ENCODE measurements at places on chromosomes 4 and X. TPM values are rescaled to one million over a fixed set of nuclear protein-coding genes. Genes with fewer than 3 reads are reported as not detected.

The MID1IP1 gene
- total RNA-seq: 83.3 TPM

The CLGN gene
- 0.10 TPM for total RNA-seq

The RBMXL3 gene
- not detected for total RNA-seq

DNA sequence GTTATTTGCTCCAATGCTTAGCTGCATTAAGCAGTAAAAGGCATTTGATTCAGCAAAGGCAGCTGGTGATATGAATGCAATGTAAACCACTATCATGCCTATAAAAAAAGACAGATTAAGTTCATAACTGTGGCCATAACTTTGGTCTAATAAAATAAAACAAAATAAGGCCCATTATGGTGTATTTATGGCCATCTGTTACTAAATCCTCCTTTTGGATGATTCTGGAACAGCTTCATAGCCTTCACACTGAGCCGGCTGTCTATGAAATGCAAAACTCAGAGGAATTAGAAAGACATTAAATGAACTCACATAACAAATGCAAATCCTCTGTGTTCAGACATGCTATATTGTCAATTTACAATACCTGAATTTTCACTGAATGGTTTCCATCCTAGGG, 223.7 kb upstream of the FAT4 start:
- DNase-seq: no peak
- H3K4me1 ChIP-seq: no peaks in the 10 kb centered on the region
- H3K27ac ChIP-seq: no peak overlapping the region
- no peak overlapping the region for H3K4me3 ChIP-seq
- H3K27me3 ChIP-seq: no peaks in the 10 kb centered on the region

GRCh38 chr4:8617486-8618040, 25.0 kb downstream of the CPZ start:
- H3K4me1 ChIP-seq: no peaks in the 10 kb centered on the region
- no peak for DNase-seq
- H3K27me3 ChIP-seq: no peaks in the 10 kb centered on the region
- H3K27ac ChIP-seq: no peak overlapping the region
- H3K4me3 ChIP-seq: no peak overlapping the region

- H3K4me3 ChIP-seq: no peak overlapping the region
- no peaks in the 10 kb centered on the region for H3K4me1 ChIP-seq
Measured at GRCh38 chrX:38654302-38654701, 93.0 kb downstream of the TSPAN7 start.

The CCDC158 gene
- total RNA-seq: not detected

- DNase-seq: no peak
- H3K27me3 ChIP-seq: no peaks in the 10 kb centered on the region
- H3K36me3 ChIP-seq: peaks cover 13% of the 10 kb centered on the region
- H3K4me1 ChIP-seq: no peaks in the 10 kb centered on the region
Measured at GRCh38 chr4:53205970-53206369, 159.9 kb downstream of the SCFD2 start.

The HPSE gene
- 13.5 TPM for total RNA-seq

The BEND4 gene
- 0.20 TPM for total RNA-seq

- DNase-seq: no peak
- H3K4me3 ChIP-seq: no peak overlapping the region
- peaks cover 2% of the 10 kb centered on the region for H3K27me3 ChIP-seq
Measured at GRCh38 chr4:18435781-18436180, 414.2 kb upstream of the LCORL start.

The FDCSP gene
- total RNA-seq: not detected

- no peak for DNase-seq
- H3K36me3 ChIP-seq: peaks cover 15% of the 10 kb centered on the region
- no peak overlapping the region for H3K27ac ChIP-seq
- H3K4me1 ChIP-seq: peaks cover 36% of the 10 kb centered on the region
Measured at GRCh38 chr4:38125816-38126215, 165.6 kb downstream of the PTTG2 start.

The OCIAD2 gene
- 76.9 TPM for total RNA-seq
